Activated T-cell treated with anti-CD3 and anti-CD28 coated beads for 24 hours (primary cell): ENCODE measurements at places on chromosomes 11 and 22.
A peak's percentile ranks its signal among the peaks of the same experiment; 100 is the strongest.

DNA sequence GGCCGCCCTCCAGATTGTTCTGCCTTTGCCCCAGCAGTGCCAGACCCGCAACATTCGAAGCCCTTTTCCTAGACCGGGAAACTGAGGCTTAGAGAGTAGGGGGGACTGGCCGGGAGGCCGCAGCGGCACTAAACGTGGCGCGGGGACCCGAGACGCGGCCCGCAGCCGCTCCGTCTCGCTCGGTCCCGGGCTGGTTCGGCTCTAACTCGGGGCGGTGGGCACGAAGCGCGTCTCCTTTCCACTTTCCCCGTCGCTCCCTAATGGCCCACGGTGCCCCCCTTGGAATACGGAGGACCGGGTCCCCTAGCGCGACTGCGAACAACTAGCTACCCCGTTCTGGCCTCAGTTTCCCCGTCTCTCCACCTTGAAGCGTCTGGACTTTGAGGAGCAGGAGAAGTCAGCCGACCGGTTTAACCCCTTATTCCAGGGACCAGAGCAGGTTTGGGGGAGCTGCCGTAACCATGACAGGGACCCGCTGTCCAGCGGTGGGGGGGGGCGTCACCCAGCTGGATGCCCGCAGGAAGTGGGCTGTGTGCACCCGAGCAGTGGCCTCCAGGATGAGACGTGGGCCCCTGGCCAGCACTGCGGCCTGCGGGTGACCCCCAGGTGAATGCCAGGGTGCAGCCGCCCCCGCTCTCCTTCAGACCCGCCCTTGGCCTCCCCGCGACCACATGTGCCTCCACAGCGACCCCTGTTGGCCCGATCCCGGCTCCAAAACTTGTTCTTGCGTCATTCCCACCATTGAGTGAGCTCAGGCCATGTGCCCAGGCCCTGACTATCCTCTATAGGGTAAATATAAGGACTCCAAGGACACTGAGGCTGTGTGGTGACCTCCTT is 1.1 kb downstream of the CDC42EP1 start:
- DNase-seq, result peak; percentile 69

DNA sequence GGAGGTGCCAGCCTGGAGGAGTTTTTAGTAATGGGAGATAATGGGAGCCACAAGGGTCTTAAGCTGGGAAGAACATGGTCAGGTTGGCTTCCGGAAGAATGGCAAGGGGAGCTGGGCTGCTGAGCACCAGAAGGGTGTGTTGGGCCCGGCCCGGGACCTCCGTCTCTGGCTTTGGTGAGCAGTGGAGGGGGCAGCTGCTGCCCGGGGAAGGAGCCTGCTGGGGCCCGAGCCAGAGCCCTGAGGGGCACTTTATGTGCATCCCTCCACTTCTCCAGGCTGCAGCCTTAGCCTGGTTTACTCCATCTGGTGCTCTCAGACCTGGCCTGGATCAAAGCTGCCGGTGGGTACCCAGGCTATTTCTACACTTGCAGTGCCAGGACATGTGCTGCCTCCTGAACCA is 8.7 kb upstream of the NPAS4 start:
- no peak for DNase-seq

DNA sequence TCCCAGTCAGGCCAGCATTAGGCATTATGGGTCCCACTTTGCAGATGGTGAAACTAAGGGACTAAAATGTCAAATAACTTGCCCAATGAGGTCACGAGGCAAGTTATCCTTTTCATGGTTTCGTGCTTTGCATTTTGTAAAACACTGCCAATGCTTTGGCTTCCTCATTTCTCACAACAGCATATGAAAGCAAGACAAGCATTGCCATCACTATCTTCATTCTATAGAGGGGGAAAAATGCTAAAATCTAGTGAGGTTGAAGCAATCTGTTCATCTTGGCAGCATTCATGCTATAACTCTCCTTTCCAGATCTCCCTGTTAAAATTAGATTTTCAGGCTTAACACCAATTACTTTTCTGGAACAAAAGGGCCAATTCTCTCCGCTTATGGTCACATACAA is 14.8 kb downstream of the FAM181B start:
- DNase-seq, result no peak

DNA sequence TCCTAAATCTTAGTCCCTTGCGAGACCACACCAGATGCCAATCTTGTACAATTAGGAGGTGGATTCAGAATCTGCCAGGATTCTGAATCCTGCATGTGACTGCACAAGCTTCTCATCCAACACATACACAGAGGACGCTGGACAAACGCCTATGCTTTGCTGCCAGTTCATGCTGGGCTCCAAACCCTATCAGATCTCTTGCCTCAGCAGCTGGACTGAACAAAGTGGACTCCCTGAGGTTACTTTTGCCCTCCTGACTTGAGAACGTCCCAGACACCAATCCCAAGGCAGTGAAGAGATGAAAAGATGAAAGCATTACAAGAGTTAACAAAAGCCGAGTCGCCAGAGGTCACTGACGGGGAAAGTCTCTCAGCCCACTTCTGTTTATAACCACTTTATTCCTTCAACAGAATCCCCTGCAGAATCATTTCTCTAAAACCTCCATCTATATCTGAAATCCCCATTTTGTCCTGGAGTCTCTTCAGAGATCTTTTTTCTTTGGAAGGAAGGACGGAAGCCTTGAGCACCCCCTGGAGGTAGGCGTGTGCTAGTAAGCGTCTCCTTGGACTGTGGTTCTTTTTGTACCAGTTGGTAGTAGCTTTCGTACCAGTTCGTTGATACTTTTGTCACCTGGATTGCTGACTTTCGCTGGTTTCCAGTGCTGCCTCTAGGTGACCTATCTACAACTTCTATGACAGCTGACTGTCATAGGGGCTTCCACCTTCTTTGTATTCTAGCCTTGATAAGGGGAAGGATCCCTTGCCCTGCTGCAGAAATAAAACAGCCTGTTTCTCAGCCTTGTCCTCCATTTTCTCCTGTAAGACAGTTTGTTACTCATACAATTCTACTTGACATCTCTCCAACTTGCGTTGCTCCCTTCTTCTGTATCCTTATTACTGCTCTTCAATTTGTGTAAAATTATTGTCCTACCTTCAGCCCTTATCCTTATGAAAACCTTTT is 26.1 kb upstream of the EED start:
- DNase-seq, result peak; percentile 53

- DNase-seq, result no peak
Observed at GRCh38 chr11:62860835-62861563, 19.7 kb upstream of the SLC3A2 start.

DNA sequence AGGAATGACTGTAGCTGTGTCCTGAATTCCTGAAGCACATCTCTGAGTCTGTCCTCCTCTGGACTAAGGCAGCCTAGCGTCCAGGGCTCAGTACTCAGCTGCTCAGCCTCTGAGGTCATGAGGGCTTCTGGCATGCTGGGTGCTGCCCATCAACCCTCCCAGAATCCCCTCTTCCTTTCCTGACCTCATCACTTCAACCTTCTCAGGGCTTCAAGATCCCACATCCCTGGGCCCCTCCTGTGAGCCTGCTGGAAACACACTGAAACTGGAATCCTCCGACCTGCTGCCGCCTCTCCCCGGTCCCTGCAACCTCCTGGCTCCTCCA is 803 bp downstream of the KRTAP5-8 start:
- DNase-seq, result no peak

DNA sequence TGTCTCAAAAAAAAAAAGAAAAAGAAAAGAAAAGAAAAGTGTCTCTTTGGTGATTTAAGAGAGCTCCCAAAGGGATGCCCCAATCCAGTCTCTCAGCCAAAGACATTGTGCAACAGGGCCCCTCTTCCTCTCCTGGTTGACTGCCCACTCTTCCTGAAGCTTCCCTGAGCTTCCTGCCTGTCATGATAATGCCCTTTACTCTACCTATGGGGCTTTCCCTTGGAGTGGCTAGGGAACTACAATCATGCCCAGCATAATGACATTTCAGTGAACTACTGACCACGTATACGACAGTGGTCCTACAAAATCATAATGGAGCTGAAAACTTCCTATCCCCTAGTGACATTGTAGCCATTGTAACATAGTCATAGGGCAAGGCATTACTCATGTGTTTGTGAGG is 118.0 kb downstream of the RASSF10 start:
- DNase-seq, result no peak

GRCh38 chr11:131606811-131607335 is 236.5 kb downstream of the NTM start:
- no peak for DNase-seq

DNA sequence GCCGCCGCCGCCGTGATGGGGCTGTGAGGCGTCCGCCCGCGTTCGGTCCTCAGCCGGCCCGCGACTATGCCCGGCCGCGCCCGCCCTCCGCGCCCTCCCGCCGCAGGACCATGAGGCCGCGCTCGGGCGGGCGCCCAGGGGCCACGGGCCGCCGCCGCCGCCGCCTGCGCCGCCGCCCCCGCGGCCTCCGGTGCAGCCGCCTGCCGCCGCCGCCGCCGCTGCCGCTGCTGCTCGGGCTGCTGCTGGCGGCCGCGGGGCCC is 215 bp downstream of the ZNRF3 start:
- no peak for DNase-seq

GRCh38 chr11:113247966-113248365 is 66.4 kb upstream of the TTC12 start:
- DNase-seq, result no peak
